ENCODE measurements at places on chromosomes 11 and 22. TPM values are rescaled to one million over a fixed set of nuclear protein-coding genes. Genes with fewer than 3 reads are reported as not detected.

DNA sequence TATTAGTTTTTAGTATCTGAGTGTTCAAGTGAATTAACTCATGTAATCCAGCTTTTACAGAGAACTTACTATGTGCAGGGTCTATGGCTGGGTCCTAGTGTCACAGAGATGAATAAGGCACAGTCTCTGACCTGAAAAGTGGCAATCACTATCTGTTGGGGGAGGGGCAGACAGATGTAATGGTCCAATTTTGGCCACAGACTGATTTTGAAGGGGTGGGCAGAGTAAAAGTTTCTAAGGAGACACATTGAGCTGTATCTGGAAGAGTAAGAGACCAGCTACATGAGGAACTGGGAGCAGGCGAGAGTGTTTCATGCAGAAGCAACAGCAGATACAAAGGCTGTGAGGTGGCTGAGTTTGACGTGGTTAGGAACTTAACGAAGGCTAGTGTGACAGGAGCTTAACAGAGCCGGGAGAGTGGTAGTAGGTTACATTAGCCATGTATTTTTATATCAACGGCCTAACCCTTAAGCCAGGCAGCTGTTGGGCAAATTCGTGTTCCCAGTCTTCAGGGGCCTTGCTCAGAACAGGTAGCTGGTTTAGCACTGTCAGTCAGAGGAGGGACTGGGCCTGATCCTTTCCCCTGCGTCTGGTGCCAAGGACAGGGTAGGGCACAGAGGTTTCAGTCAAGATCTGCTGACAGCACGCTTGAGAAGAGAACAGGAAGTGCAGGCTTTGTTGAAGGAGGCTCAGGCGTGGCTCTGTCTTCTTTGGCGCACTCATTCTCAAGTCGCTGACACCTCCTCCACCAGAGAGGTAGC lies 1.4 kb upstream of the STIM1 start:
- no peak for DNase-seq

KIF18A gene
- polyA plus RNA-seq = not detected

GRCh38 chr11:69387409-69387885 lies 93.5 kb downstream of the MYEOV start:
- no peak for DNase-seq

- DNase-seq = no peak
Measured at GRCh38 chr22:22203048-22203971, 41.3 kb upstream of the VPREB1 start.

GRCh38 chr11:127670374-127671119 lies 670.0 kb upstream of the KIRREL3 start:
- DNase-seq = no peak

GRCh38 chr22:49132009-49132408 lies 695.7 kb downstream of the BRD1 start:
- no peak for DNase-seq

DNA sequence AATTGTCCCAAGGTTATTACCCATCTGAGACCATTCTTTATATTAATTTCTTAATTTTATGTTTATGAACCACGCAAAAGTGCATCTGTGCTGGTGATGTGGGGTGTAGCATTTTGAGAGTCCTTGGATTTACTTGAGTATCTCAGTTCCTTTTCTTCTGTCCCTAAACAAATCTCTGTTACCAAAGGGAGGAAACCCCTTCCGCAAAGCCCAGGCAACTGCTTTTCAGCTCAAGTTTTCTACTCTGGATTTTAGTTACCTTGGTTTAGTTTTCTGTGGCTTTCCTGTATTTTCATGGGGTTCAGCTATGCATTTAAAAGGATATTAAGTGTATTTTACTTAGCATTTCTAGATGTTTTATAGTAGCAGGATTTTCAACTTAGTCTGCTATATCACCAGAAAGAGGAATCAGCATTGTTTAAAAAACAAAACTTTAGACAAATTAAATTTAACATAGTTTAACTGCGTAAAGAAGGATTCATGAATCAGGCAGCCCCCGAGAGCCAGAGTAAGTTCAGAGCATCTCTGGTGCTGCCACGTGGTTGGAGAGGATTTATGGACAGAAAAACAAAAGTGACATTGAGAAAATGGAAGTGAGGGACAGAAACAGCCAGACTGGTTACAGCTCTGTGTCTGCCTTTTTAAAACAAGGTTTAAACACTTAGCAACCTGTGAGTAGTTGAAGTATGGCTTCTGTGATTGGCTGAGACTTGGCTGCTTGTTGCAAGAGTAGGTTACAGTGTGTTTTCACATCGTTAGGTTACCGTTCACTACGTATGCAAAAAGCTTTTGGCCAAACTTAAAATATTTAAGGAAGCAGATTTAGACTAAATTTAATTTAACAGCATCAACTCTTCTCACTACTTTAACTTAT lies 9.6 kb downstream of the ADM start:
- DNase-seq = peak; percentile 26
